ENCODE measurements at places on chromosomes 6 and 20.

DNA sequence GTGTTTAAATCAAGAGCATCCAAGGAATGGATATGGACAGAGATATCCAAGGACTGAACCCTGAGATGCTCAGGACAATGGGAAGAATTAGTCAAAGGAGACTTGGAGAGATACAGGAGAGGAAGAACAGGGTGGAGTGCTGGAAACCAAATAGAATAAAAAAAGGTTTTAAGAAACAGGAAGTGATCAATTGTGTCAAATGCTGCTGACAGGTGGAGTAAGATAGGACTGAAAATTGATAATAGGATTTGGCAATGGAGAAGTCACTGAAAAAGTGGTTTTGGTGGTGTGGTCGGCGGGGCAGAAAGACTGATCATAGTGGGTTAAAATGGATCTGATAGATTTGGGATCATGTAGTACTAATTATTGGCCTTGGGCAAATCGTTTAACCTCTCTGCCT, 37.9 kb upstream of the PNRC1 start:
- no peak for DNase-seq

DNA sequence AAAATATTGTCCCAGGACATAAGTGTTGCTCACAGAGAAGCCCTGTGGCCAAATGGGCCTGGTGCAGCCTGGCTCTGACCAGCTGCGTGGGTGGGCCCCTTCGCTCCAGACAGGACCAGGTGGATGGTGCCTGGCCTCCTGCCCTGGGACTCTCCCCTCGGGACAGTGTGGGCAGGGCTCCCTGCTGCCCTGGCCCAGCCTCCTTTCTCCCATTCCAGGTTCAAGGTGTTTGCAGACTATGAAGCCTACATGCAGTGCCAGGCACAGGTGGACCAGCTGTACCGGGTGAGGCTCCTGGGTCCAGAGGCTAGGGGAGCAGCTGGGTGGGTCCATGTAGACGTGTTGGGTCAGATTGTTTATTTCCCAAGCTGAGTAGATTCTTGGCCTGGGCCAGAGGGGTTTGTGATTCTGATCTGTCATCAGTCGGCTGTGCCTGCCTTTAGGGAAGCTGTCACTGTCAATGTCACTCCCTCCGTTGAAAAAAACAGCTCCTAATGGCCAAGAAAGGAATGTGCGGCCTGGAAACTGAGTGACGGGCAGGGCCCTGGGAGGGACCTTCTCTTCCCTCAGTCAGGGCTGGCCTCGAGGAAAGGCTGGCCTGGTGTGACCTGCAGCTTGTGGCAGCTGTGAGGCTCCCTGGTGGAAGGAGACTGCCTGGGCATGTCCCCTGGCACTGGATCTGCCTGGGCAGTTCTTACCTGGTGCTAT, 47.7 kb downstream of the PYGB start:
- DNase-seq, result no peak

GRCh38 chr6:138204792-138205384, 13.4 kb downstream of the PBOV1 start:
- DNase-seq, result no peak

- DNase-seq, result no peak
Measured at GRCh38 chr6:45044510-45045252, 283.4 kb upstream of the RUNX2 start.

GRCh38 chr20:40110311-40110831, 578.7 kb downstream of the MAFB start:
- DNase-seq, result no peak

DNA sequence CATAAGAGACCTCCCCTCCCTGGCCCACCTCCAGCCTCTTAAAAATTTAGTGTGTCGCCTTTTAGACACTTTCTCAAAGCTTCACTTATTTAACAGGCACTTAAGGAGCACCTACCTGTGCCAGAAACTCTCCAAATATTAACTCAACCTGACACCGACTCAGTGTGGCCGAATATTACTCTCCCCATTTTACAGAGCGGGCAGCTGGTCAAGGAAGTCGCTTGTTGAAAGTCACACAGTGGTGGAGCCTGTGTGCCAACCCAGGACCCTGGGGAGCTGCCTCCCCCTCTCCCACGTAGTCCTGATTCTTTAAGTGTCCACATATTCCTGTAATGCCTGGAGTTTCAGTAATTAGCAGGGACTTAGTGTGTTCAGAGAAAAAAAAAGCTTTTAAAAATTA, 1.0 kb upstream of the PMEPA1 start:
- DNase-seq, result no peak

DNA sequence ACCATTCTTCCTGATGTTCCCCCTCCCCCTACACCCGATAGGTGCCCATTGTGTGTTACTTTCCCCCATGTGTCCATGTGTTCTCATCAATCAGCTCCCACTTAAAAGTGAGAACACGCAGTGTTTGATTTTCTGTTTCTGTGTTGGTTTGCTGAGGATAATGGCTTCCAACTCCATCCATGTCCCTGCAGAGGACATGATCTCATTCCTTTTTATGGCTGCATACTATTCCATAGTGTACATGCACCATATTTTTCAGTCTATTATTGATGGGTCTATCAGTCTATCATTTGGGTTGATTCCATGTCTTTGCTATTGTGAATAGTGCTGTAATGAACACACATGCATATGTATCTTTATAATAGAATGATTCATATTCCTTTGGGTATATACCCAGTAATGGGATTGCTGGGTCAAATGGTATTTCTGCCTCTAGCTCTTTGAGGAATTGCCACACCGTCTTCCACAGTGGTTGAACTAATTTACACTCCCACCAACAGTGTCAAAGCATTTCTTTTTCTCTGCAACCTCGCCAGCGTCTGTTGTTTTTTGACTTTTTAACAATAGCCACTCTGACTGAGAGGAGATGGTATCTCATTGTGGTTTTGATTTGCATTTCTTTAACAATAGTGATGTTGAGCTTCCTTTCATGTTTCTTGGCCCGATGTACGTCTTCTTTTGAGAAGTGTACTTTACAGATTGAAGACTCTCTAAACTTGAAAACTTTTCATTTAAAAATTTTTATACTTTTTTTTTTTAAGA, 41.0 kb upstream of the GCNT2 start:
- no peak for DNase-seq

DNA sequence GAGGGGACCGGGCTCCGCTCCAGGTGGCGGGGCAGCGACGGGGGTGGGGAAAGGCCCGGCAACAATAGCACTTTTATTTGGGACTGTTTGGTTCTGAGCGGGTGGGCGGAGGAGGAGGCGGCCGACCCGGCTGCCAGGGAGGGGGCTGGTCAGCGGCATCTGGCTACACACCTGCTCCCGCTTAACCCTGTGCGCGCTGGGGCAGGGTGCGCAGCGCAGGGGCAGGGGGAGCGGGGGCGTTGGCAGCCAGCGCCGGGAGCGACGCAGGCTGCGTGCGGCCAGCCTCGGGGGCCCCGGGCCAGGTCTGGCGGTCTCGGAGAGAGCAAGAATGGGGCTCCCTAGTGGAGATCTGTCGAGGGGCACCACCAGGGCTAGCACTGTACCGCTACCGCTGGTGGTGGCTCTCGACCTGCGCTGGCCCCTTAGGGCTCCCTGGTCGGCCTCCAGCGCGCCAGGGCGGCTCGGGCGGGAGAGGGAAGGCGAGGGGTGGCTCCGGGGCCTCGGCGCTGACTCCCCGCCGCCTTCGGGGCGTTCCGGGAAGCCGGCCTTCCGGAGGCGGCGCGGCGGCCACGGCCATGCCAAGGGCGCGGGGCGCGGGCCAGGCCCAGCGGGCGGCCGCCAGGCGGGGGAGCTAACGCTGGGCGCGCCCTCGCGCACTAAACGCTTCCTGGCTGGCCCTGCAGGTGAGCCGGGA, 92.4 kb downstream of the NCR2 start:
- peak; percentile 63 for DNase-seq

- DNase-seq, result no peak
Measured at GRCh38 chr6:84362193-84362821, 134.9 kb upstream of the CEP162 start.

DNA sequence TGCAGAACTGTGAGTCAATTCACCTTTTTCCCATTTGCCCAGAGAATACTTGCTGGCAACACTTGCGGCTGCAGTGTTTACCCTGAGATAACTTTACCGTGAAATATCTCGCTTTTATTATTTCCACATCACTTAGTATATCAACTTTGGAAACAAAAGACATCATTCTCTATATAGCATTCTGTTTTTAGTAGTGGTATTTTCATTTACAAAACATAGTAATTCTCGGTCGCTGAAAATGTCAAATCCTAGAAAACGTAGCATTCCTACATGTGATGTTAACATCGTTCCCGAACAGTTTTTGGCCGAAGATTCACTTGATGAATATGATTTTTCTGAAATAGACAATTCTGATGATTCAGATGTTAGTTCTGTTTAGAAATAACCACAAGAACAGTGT, 52.0 kb downstream of the NHLRC1 start:
- no peak for DNase-seq

GRCh38 chr6:137480431-137480830, 13.8 kb downstream of the OLIG3 start:
- no peak for DNase-seq

GRCh38 chr6:10779076-10779475, 31.5 kb downstream of the TMEM14B start:
- no peak for DNase-seq

DNA sequence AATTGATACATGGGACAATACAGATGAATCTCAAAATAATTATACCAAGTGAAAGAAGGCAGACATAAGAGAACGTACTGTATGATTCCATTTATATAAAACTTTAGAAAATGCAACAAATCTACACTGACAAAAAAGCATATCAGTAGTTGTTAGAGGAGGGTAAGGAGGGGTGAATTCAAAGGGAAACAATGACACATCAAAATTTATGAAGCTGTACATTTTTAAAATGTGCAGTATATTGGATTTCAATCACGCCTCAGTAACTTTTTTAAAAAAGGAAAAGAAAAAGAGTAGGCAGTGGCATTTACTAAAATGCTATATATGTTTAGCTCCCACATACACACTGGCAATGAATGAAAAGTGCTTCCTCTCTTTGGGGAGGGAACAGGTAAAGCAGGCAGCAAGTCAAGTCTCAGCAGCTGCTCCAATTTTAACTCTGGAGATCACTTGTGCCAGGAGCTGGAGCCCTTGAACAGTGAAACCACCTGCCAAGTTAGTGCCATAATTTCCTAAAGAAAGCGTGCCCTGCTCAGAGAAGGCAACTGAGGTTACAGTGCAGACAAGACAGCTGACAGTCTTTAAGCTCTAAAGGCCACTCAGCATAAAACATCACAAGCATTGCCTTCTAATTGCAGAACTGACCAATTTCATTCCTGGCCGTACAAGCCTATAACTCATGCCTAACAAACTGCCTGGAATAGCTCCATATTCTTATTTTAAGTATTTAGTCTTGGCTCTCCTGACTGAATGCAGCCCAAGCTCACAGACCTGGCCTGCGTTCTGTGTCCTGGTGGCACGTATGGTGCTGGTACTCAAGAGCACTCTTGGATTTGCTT, 10.9 kb downstream of the FKBP1A start:
- DNase-seq, result no peak

- peak; percentile 35 for DNase-seq
Measured at GRCh38 chr6:113306552-113307145, 550.5 kb upstream of the MARCKS start.

DNA sequence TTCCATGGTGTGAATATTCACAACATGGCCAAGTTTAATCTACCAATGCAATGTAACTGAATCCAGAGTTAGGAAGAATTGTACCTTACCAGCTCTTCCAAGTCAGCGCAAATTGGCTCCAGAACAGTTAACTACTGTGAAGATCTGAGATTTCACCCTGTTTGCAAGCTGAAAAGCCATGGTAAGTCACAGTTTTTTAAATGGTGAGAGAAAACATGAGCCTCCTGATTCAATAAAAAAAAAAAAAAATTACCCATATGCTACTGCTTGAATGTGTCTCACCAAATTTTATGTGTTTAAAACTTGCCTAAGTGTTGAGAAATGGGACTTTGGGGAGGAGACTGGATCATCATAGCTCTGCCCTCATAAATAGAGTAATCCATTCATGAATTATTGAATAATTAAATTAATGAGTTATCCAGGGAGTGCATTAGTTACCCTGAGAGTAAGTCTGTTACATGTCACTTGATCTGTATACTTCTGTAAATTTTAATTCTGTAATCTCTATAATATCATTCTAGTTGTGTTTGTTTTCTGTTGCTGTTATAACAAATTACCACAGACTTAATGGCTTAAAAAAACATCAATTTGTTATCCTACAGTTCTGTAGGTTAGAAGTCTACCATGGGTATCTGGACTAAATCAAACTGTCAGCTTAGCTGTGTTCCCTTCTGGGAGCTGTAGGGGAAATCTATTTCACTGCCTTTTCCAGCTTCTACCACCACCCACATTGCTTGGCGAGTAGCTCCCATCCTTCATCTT, 1355.9 kb downstream of the GRIK2 start:
- no peak for DNase-seq

Data from GM10248 (cell line).